ENCODE measurements at places on chromosomes 13 and 19.

GRCh38 chr13:77620138-77620537 lies 77.3 kb upstream of the SLAIN1 start:
- no peak for DNase-seq

GRCh38 chr19:43789029-43789428 lies 8.3 kb upstream of the KCNN4 start:
- DNase-seq, result no peak

DNA sequence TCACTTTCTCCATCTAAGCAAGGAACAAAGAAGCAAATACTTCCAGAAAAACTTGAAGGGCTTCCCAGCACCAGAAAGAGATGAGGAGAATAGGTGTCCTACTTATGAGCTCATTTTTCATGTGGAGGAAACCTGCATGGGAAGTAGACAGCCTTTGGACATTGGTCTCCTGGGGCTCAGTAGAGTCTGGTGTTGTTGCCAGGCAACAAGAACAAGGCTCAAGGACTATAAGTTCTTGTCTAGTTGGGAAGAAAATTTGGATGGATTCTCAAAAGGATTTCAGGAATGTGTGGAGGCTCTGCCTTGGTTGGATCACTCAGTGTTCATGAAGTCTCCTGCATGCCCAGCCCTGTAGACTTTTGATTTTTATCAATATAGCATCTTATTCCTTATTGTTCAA lies 84.5 kb downstream of the MBNL2 start:
- DNase-seq, result no peak

- DNase-seq, result no peak
Observed at GRCh38 chr13:106372199-106373155, 163.0 kb downstream of the EFNB2 start.

DNA sequence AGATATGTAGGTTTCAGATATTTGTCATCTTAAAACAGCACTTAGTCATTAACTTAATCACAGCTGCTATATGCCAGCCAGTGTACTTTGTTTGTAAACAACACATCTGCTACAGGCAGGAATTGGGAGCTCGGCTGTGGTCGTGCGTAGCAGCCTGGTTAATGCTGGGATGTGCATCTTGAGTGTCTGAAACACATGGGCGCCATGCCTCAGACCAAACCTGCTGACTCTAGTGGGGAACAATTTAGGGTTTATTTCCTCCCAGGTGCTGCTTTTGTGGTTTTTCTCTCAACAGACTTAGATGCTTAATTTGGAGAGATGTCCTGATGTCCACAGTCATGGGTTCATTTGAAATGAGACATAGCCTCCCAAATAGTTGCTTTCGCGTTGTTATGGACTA lies 238.5 kb upstream of the TMTC4 start:
- no peak for DNase-seq

GRCh38 chr13:45219938-45220375 lies 19.1 kb upstream of the KCTD4 start:
- DNase-seq, result no peak

- no peak for DNase-seq
Observed at GRCh38 chr13:24274452-24275021, 34.8 kb upstream of the C1QTNF9 start.

DNA sequence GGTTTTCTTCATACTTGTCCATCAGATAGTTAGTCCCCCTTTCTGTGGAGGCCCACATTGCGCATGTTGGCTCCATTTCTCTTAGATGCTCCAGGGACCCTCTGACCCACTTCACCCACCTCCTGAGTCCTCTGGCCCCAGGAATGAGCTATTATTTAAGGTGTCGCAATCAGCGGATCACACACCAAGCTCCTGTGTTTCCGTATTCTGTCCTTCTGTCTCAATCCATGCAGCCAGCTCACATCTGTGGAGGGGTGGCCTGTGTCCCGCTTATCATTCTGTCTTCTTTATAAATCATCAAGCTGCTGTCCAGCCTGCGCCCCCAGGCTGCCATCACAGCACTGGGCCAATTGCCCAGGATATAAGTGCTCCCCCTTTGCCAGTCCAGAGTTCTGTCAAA lies 4.7 kb downstream of the ZNF230 start:
- no peak for DNase-seq

DNA sequence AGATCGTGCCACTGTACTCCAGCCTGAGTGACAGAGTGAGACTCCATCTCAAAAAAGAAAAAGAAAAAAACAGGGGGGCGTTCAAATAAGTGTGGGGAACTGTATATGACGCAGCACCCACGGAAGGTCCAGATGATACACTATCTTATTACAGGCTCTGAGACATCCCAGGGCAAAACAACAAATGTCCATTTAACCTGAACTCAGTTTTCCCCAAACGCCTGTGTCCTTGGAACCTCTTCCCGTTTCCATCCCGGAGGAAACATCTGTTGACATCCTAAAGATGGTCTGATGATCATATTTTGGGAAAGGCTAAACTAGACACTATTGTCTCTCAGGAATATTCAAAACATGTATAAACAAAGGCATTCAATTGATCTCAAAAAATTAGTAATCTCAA lies 72.4 kb downstream of the COL4A1 start:
- no peak for DNase-seq

- no peak for DNase-seq
Observed at GRCh38 chr13:113109151-113110047, 3.8 kb downstream of the F7 start.

DNA sequence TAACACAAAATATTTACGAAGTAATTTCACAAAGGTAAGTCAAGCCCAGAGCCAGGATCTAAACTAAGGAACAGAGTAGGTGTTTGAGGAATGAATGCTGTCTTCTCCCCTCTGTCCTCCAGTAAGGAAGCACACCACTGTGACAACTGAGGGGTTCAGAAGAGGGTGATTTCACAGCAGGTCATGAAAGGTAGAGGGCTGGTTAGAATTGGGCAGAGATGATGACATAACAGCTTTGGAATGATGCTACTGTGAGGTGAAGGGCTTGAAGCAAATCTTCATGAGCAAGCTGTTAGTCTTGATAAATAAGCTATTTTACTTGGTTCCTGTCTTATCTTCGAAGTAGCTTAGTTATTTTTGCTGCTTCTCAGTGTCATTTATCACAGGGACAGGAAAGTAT lies 498.6 kb downstream of the FGF9 start:
- no peak for DNase-seq

DNA sequence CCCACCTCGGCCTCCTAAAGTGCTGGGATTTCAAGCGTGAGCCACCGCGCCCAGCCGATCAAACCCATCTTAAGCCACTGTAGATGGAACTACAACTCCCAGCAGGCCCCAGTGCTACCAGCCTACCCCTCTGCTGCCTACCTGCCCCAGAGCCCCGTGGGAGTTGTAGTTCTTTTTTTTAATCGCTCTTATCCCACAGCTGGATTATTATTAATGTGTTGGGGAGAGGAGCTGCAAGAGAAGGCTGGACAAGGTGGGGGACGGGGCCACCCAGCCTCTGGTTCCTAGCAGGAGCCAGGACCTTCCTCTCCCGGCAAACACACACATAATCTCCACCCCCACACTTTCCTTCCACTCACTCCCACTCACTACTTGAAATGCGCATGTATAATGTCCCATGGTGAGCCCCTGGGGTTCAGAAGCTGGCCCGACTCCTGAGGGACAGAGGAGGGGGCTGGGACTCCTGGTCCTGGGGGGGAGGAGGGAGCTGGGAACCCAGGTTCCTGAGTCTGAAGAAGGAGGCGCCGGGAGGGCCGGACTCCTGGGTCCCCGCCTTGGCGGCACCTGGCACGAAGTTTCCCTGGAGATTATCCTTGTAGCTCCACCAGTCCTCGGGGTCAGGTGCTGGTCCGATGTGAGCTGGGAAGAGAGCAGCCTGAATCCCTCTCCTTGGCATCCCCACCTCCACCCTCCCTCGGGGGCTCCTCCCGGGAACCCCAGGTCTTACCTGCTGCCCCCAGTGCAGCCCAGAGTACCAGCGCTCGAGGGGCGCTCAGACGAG lies 958 bp downstream of the CA11 start:
- peak; percentile 80 for DNase-seq

DNA sequence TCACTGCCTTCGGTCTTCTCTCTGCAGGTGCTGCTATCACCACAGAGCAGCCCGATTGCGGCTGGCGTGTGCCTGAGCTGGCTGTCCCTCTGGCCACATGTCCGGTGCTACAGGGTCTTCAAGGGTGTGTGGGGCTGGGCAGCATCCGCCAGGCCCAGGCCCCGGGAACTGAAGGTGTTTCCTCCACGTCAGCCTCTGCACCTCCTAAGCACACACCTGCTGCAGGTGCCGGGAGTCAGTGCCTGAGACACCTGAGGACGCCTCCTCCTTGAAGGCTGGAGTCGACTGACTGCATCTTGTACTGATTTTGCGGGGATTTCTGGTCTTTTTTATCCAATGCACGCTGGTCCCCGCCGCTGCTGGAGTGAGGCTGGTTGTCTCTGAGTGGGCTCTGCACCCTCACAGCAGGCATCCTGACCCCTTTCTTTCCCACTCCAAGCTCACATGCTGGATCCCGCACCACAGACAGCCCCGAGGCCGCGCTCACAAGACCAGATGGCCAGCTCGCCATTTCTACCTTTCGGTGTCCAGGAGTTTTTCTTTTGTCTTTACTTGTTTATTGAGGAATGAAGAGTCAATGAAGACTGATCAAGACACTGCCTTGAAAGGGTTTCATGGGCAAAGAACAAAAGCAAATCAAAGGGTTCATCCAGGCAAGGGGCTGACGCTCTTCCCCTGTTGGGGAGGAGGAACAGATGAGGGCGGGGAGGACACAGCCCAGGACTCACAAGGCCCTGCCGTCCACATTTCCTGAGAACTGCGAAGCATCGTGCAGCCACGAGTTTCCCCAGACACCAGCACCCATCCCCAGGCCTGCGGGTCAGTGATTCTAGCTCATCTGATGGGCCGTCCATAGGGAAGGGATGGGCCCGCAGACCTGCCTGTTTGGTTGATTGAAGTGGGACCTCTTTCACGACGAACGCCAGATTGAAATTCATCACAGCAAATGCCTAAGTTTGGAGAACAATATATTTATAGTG lies 203.8 kb upstream of the SOX1 start:
- no peak for DNase-seq

GRCh38 chr13:47039106-47039505 lies 142.3 kb upstream of the HTR2A start:
- DNase-seq, result no peak

DNA sequence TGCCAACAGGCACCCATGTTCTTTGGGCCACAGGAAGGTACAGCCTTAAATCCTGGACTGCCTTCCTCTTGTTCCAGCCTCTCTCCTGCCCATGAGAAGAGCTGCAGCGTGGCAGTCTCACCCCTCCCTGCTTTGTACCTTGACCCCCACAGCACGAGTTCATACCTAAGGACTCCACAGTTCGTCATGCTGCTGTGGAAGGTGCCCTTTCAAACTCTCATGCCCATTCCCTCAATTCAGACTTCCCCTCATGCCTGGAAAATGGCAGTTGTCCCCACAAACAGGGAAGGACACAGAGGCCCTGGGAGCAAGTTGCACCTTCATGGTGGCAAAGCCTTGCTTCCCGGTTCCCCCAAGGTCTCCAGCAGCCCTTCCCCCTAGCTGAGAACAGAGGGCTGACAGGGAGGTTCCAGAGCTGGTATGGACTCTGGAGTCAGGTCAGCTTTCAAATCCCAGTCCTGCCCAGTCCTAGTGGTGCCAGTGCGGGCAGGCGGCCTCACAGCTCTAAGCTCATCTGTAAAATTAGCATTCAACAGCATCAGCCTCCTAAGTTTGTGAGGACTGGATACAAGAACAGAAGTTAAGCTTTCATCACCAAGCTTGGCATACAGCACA lies 8.6 kb downstream of the GSK3A start:
- no peak for DNase-seq

GRCh38 chr19:40724855-40725254 lies 7.9 kb downstream of the ITPKC start:
- DNase-seq, result no peak

DNA sequence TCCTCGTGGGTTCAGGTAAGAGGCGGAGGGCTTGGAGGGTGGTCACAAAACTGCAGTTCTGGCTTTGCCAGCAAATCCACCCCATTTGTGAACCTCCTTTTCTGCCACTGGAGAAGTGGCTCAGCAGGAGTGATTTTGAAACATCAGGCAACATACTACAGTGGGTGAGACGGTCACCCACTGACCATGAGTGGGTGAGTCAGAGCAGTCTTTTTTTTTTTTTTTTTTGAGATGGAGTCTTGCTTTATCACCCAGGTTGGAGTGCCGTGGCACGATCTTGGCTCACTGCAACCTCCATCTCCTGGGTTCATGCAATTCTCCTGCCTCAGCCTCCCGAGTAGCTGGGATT lies 3.0 kb downstream of the TOMM40 start:
- DNase-seq, result no peak

DNA sequence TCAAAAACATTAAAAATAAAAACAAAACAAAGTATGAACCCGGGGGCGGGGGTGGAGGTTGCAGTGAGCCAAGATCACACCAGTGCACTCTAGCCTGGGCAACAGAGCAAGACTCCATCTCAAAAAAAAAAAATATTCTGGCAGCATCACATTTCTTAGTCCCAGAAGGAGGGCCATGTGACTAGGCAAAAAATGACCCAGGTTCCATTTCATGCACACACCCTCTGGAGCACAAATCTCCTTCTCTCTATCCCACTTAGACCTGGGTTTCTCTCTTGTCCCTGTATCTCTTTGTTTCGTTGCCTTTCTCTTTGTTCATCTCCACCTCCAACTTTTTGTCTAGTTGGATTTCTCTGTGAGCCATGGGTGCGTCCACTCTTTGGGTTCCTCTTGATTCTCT lies 6.2 kb upstream of the CYP2A7 start:
- DNase-seq, result no peak

- DNase-seq, result no peak
Observed at GRCh38 chr13:88022431-88023208, 351.4 kb downstream of the SLITRK5 start.

GRCh38 chr13:45432737-45433380 lies 14.7 kb upstream of the SLC25A30 start:
- DNase-seq, result no peak

GRCh38 chr13:99948907-99949678 lies 22.5 kb downstream of the ZIC5 start:
- DNase-seq, result no peak

GRCh38 chr19:3216874-3217273 lies 7.6 kb upstream of the CELF5 start:
- no peak for DNase-seq

DNA sequence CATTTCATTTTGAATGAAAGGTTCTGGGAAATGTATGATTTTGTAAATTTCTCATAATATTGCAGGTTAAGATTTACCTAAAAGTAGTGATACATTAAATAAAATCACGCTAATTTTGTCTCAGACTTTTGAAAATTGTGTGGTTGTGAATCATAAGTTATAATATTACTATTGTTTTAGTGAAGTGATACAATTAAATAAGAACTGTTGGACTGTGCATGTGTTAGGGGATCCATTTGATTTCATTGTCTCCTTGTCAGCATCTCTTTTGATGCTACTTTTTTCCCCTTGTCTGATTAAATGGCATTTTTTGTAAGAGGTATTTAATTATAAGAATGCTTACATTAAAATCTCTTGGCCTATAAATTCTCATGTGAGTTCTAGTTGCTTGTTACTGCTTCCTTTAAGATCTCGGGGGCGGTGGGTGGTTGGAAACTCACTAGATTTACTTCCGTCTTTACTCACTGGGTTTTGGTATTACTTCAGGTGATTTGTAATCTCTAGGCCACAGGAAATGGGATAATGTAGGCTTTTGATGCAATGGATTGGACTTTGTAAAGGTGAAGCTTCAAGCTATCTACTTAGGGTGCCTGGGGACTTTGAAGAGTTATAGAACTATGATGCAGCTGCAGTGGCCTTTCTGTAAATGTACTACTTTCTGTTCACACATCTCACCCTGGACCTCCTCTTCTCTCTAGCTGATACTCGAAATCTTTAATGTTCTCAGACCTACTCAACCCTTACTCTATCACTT lies 66.5 kb downstream of the PAN3 start:
- no peak for DNase-seq
